ENCODE measurements at places on chromosomes 2 and 18.

DNA sequence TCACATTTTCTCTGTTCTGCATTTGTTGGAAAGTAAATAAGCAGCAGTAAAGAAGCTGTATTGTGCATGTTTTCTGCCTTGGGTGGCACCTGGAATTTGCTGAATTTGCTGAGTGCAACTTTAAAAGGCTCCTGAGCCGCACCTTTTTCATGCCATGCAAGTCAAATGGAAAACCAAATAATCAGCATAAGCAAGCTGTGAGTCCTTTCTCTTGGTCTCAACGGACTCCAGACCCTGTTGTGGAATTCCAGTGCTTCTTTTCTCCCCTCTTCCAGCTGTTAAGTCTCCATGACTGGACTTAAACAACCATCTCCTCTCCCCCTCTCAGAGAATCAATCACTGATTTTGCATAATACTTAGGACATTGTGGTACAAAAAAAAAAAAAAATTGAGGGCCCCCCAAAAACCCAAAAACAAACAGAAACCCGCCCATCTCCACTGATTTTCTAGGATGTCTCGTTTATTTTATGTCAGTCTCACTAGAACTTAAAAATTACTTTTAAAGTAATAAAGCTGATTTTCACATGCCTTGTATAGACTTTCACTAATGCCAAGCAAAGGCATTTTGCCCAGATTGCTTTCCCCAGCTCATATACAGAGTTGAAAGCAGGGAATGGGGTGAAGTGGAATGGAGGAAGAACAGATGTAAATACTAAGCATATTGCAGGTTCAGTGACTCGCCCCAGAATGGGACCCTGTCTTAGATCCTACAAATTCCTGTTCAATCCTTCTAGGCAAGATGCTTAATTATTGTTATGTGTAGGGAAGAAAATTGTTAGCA lies 5.1 kb upstream of the CETN1 start:
- no peak for DNase-seq

GRCh38 chr2:150191349-150191748 lies 296.1 kb downstream of the RND3 start:
- DNase-seq: no peak

GRCh38 chr2:124369181-124369580 lies 344.1 kb downstream of the CNTNAP5 start:
- no peak for DNase-seq

DNA sequence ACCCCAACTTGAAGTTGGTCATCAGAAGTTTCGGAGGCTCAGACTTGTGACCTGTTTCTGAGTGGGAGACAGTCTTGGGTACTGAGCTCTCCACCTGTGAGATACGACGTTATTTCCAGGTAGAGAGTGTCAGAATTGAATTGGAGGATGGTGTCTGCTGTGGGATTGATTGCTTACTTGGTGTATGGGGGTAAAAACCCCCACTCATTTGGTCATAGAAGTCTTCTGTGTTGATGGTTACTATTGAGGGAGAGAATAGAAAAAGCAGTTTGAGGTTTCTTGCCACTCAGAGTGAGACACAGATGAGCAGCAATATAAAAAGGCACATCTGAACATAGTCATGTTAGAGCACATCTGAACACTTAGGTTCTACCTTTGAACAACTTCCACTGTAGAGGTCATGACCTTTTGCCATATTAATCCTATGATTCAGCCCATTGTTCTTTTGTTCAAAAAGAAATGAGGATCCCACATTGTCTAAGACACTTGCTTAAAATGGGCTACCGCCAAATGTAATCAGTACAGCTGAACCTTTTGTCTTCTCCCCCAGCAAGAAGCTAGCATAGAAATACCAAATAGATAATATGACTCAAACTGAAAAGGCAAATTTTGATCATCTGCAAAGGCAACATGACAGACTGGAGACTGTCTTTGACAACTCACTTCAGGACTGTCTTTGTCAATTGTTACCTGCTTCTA lies 73.3 kb downstream of the NAB1 start:
- no peak for DNase-seq

DNA sequence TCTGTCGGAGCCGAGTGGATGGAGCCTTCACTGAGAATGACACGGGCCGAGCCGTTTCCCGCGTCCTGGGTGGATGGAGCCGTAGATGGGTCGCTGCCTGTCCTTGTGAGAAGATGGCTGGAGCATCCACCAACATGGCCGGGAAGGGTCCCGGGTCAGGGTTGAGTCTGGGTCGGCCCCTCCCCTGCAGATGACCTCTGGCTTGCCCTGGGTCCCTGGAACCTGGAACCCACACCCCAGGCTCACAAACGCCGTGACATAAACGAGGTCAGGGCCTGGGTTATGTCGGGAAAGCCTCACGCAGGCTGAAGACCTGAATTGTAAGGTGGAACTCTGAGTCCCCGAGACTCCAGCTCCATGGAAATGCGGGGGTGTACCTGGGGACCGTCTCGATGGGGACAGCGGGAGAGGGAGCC lies 94.9 kb downstream of the NFATC1 start:
- no peak for DNase-seq

DNA sequence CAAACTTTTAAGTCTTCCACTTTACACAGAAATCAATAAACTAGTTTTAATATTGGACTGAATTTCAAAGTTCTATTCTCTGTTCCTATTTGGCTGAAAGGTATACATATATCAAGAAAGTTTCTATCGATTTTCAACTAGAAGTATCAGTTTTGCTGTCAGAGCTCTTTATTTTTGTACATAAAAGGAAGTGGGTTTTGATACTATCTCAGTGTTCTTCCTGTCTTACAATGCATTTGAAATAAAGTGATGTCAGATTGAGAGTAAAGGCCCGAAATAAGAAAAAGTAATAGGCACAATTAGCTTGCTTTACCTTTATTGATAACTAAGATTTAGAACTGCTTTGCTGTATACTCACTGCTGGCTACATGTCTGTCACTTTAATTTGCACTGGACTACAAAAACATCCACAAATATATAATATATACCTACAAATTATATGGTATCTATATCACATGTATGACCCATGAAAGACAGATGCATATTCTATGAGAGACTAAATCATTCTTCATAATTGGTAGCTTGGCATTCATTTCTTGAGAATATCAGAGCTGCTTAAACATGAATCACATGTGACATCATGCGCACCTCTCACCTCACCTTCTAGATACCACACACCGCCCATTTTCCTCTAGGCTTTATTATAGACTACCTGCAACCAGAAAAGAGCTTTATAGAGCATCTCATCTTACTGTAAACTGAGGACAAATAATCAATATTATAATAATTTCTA lies 83.6 kb downstream of the ASXL2 start:
- DNase-seq: no peak

- peak; percentile 21 for DNase-seq
These were observed 63.7 kb downstream of the COL4A3 start for GRCh38 chr2:227228061-227228667.

DNA sequence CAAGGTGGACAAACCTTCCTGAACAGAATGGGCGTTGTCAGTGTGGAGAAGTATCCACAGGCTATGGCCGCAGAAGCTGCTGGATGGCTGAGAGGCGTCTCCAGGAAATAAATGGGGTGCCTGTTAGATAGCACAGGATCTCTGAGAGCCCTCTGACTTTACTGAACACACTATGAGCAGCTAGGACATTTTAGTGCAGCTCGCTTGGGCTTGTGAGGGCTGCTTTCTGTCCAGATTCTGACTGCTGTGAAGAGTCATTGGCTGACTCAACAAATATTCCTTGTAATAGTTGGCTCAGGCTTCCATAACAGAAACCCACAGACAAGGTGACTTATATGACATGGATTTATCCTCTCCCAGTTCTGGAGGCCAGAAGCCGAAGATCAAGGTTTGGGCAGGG lies 100.2 kb upstream of the SNTG2 start:
- no peak for DNase-seq

DNA sequence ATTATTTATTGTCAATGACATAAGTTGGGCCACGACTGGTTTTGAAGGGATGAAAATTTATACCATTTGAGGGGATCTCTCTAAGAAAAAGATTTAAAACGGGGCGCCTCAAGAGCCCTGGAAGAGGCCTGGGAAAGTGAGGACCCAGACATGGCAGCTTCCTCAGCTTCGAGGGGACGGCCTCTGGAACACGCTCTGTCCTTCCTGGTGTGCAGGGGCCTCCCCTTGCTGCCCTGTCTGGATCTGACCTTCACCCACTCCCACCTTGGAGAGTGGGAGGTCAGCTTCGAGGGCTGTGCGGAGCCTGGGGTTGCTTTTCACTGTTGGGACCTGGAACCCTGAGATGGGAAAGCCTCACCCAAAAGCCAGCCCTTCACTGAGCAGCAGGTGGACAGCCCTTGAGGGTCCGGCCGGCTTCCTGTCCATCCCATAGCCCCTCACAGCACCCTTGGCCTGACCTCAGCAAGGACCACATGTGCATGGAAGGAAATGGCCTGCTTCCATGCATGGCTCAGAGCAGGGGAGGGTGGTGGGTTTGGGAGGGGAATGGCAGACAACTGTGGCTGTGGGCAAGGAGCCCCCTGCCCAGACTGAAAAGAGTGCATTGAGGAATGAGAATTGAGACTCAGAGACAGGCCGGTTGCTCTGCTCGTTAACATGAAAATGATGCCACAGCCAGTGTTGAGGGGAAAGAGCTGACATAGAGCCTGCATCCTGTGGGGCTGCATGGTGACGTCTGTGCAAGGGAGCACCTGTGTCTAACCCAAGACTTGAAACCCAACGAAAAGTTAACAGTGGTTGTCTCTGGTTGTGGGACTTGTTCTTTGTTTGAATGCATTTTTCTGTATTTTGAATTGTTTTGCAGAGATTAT lies 16.3 kb downstream of the FBLN7 start:
- no peak for DNase-seq

- no peak for DNase-seq
These were observed 281.4 kb upstream of the ZNF804A start for GRCh38 chr2:184316921-184317320.

GRCh38 chr2:235651643-235652042 lies 157.8 kb downstream of the AGAP1 start:
- no peak for DNase-seq

DNA sequence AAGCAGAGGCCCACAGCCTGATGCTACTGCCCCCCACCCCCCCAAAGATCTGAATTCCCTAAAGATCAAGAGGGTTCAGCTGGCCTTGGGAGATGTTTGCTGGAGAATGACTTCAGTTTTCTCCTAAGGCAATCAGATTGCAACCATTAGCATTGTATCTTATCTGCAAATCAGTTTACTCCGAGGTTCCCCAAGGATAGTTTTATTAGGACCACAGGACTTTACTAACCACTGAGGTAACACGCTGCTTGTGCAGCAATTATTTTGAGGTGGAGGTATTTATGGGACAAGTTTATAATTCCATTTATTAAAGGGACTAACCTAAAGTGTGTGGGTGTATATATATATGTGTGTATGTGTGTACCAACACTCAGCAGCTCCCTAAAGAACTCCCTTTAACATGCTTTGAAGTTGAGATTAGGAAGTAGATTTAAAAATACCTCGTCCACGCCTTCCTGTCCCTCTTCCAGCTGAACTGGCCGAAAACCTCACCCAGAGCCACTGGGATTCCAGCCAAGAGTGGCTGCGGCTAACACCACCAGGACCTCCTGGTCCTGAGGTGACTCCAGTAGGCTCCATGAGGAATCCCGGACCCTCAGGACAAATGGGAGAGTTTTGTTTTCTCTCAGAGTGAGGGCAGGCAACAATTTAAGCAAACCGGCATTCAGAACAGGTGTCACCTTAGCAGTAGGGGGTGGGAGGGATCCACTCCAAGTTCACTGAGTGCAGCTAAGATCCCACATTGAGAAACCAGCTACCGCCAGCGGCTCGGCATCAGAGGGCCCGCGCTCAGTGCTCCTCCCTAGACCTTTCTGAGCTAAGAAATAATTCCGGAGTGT lies 3.0 kb upstream of the DLX1 start:
- DNase-seq: no peak

DNA sequence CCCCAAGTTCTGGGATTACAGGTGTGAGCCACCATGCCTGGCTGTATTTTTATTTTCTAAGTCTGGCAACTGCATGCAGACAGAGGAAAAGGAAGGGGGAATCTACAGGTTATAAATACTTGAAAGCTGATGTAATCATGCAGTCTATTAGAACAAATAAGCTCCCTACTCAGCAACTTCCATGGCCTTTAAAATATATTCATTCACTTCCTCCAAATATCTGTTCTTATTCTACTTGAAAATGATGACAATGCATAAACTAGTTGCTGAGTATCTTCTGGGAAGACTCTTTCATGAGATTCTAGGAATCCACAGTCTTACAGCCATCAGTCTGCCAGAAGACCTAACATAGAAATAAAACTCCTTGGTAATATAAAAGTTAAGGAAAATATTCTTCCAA lies 66.9 kb upstream of the NCKAP5 start:
- DNase-seq: no peak

DNA sequence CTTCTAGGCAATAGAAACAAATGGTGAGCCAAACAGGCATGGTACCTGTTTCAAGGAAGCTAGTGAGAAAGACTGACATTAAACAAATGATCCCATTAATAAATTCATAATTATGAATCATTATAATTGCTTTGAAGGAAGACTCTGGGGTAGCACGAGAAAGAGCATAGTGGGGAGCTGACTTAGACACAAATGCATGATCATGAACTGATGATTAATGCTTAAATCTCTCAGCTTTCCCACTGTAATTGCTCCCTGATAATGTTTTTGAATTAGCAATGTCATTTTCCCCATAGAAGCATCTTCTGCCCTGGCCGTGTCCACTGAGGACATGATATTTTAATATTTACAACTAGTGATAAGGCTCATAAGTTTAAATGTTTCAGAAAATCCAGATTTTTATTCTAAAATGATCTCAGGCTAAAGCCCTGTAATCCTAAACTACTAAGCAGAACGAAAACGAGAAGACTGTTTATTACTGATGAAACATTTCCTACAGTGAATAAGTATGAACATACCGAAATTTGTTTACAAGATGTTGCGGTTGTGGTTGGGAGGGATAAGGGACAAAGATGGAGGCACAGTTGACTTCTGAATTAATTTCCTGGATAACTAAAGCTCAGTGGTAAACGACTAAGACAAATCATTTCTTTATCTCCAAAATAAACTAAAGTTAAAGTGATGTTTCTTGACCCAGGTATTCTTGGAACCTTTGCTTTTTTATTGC lies 47.3 kb upstream of the TACR1 start:
- DNase-seq: no peak

- peak; percentile 17 for DNase-seq
These were observed 9.1 kb upstream of the ARID5A start for GRCh38 chr2:96527286-96528005.

- DNase-seq: no peak
These were observed 26.2 kb upstream of the ARHGEF4 start for GRCh38 chr2:130810490-130810889.

- DNase-seq: no peak
These were observed 94.1 kb downstream of the ANKRD44 start for GRCh38 chr2:197216361-197216979.

GRCh38 chr2:151114874-151115273 lies 146.8 kb downstream of the RBM43 start:
- DNase-seq: no peak

- DNase-seq: no peak
These were observed 1.5 kb downstream of the COL5A2 start for GRCh38 chr2:189178054-189178453.

- DNase-seq: no peak
These were observed 447.2 kb upstream of the SPHKAP start for GRCh38 chr2:228628682-228629081.

DNA sequence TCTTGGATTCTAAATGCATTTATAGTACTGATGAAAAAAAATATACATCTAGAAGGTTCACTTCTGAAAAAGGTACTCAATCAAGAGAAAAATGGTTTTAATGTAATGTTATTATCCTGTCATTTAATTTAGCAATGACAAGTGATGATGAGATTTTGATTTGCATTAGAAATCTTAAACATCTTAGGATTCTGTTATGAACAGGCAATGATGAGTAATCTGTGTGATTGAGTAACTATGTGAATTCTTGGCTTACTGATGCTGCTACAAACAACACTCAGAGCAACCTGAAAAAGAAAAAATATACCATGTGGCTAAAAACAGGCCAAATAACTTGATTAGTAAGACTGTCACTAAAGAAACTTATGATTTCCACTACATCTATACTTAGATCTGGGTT lies 30.1 kb downstream of the RBKS start:
- DNase-seq: no peak
